Activated CD4-positive, alpha-beta T cell treated with anti-CD3 and anti-CD28 coated beads for 48 hours (primary cell): ENCODE measurements at places on chromosomes 1 and 21.

- DNase-seq, result peak; percentile 5
These were observed 489 bp downstream of the ACTN2 start for GRCh38 chr1:236686815-236687160.

GRCh38 chr1:216222288-216222687, 201.0 kb downstream of the USH2A start:
- no peak for DNase-seq

DNA sequence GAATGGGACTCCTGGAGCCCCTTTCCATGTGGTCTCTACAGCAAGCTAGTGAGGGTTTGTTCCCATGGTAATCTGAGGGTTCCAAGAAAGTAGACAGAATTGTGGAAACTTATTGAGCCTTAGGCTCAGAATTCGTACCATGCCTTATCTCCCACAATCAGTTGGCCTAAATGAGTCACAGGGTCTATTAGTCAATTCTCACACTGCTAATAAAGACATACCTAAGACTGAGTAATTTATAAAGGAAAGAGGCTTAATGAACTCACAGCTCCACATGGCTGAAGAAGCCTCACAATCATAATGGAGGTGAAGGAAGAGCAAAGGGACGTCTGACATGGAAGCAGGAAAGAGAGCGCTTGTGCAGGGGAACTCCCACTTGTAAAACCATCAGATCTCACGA, 106.6 kb upstream of the CXADR start:
- no peak for DNase-seq

GRCh38 chr1:37813529-37814145, 5.6 kb upstream of the YRDC start:
- DNase-seq, result no peak
